Foreskin keratinocyte (primary cell): ENCODE measurements at places on chromosomes 2 and 18. TPM values are rescaled to one million over a fixed set of nuclear protein-coding genes. Genes with fewer than 3 reads are reported as not detected.

GRCh38 chr2:237450108-237450507 is 36.1 kb upstream of the COL6A3 start:
- no peak for DNase-seq

- DNase-seq: no peak
Measured at GRCh38 chr18:58865701-58866065, 1.0 kb downstream of the ZNF532 start.

GRCh38 chr2:26702025-26702424 is 9.5 kb downstream of the KCNK3 start:
- no peak for DNase-seq

DNA sequence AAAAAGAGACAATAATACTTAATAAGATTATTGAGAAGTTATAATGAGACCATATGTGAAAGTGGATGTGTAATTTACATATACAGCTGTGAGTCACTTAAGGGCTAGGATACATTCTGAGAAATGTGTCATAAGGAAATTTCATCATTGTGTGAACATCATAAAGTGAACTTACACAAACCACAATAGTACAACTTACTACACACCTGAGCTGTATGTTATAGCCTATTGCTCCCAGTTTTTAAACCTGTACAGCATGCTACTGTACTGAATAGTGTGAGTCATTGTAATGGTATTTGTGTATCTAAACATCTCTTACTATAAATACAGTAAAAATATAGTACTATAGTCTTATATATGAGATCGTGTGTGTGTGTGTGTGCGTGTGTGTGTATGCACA is 1420.3 kb upstream of the PIK3C3 start:
- peak; percentile 90 for DNase-seq

DNA sequence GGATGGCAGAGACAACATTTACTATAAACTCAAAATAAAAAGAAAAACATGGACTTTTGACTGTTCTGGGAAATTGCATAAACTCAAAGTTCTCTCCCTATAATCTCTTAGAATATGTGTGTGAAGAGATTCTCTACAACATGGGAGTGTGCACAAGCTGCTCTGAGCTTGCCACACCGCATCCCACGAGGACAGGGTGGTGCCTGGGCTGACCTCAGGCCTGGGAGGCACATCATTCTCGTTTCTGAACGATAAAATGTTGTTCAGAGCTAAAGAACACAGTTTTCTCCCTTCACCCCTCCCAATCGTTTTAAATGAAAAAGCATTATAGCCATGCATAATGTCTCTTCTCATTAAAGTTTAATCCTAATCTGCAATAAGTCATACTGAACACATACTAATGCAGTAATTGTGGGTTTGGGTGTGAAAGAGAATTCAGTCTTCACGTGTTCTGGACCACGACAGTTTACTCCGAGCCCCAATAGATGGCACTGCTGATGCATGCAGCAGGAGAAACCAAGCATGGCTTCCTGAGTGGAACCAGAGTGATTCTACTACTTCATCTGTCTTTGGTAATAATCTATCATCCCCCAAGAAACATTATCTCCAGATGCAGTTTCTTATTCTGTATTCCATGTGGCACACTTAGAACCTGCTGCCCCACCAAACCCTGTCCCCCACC is 46.9 kb upstream of the LAMA1 start:
- DNase-seq: peak; percentile 12

DNA sequence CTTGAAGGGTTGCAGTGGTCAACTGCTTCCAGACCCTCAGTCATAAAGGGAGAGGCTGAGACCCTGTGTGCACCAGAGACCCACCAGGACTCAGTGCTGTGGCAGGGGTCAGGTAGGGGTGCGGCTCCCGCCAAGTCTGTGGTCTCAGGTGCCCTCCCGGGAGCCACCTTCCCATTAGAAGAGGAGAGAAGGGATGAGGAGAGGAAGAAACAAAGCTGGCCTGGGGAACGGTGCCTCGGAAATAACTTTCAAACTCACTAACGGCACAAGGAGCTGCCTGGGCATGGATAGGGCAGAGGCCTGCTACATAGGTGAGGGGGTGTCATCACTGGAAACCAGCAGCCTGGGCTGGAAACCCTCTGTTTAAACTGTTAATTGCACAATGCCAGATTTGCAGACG is 84.9 kb downstream of the TPO start:
- DNase-seq: no peak

DNA sequence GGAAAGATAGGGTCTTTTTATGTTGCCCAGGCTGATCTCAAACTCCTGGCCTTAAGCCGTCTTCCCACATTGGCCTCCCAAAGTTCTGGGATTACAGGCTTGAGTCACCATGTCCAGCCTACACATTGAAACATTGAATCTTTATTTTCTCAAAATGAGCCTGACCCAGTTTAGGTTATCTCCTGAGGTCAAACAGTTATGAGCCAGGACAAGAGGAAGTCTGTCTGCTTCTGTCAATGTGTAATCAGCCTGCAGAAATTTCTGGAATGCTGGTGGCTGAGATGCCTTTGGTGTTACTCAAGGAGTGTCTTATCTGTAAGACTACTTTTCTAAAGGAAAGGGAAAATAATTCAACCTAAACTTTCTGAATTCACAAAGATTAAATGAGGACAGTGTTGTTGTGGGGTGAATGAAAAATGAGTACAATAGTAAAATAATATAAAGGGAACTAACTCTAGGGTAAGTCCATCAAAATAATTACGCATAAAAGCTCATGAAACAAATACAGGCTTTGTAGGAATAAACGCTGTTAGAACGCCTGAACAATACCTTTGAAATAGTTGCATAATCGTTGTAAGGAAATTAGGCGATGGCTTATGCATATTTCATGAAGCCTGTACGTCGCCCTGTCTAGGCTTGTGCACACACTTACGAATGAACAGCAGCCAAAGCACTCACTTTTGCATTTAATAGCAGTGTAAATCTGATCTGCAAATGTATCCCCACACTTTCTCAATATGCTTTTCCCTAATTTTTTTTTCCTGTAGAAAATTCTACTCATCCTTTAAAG is 260.8 kb downstream of the RDH14 start:
- peak; percentile 95 for DNase-seq

DNA sequence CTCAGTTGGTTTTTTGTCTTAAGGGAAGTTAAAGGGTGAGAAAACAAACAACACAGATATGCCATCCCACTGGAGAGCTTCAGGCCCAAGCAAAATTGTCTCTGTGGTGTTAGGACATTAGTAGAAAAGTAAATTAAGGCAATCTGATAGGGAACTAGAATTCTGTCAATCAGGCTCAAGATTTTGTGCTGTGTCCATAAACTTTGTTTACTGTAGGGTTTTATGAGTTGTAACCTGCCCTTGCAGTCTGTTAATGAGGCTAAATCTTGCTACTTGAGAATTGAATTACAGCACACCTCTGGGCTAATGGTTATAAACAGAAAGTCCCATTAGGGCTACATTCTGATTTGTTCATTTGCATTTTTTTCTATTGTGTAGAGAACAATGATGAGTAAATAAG is 78.0 kb upstream of the OTX1 start:
- no peak for DNase-seq

GRCh38 chr2:235756491-235756890 is 262.6 kb downstream of the AGAP1 start:
- no peak for DNase-seq

DNA sequence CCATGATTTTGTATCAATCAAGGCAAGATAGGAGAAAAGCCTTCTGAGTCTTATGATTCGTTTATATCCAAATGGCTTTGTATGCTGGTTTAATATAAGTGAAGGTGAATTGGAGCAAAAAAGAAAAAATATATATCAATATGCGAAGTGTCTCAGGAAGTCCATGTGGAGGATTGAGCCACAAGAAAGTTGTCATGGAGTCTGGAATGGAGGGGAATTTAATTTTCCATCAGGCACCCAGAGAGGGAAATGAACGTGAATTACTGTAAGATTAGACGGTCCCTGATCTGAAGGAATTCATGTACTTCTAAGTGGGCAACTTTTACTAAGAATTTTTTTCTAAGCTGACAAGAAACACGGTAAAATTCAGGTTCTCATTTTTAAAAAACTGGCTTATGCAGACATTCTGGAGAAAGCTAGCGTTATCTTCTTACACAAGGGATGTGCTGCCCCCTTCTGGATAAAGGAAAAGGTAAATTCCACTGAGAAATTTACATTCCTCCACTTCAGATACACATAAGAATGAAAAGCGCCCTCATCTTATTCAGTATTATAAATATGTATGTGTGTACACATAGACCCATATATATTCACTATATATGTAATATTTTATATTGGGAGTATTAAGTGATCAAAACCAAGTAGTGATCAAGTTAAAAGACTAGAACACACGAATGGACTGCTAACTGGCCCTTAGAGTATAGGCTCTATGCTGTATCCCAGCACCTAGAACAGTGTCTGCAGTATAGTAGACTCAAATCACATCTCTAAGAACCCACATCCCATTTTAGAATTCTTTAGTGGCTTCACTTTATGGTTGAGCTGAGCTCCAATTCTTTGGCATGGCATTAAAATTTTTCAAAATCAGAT is 289.0 kb upstream of the TFPI start:
- peak; percentile 51 for DNase-seq

DNA sequence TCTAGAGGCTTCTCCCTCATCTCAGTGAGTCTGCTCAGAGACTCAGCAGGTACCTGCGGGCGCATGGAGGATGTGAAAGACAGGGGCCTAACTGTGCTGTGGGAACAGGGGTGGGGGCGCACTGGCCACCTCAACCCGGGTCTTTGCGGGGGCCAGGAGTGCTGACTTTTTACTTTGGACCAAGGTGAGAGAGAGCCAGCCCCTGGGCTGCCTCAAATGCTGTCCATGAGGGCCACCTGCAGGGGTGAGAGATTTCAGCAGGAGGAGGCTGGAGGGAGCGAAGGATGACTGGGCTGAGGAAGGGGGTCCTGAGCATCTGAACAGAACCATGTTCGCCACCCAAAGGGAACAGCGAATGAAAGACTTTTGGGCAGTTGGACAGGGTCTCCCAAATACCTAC is 129.4 kb downstream of the TNS1 start:
- no peak for DNase-seq

DNA sequence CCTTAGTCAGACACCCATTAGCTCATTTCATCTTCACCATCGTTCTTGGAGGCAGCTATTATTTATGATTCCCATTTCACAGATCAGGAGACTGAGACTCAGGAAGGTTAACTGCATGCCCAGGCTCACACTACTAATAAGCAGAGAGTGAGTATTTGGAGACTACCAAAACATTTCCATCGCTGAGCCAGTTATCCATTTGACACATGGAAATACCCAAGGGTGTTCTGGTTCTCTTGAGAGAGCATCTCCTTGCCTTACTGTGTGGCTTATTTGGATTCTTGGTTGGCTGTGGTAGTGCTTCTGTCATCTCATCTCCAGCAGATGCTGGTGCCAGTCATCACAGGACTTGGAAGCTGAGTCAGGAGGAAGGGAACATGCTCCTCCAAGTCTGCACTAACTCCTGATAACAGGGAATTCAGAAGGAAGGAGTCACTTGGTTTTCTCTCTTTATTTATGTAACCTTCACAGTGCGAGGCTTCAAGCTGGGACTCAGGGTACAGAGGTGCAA is 55.2 kb downstream of the RASGRP3 start:
- peak; percentile 13 for DNase-seq

GRCh38 chr2:32012872-32013271 is 2.1 kb upstream of the MEMO1 start:
- DNase-seq: no peak

DNA sequence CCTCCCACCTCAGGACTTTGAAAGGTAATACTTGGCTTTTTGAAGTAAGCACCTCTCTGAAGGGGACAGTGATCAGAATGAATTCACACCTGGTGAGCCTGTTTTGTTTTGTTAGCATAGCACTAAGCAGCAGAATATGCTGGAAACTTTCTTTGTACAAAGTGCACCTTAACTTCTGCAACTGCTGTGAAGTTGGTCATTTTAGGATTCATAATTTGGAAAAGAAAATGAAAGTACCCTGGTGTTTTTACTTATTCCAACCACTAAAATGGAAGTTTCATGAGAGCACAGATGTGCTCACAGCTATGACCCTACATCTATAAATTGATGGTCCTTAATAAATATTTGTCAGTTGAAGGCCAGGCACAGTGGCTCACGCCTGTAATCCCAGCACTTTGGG is 257.8 kb upstream of the STON1 start:
- no peak for DNase-seq

GRCh38 chr18:49127471-49128190 is 176.9 kb upstream of the SMAD7 start:
- DNase-seq: no peak

DNA sequence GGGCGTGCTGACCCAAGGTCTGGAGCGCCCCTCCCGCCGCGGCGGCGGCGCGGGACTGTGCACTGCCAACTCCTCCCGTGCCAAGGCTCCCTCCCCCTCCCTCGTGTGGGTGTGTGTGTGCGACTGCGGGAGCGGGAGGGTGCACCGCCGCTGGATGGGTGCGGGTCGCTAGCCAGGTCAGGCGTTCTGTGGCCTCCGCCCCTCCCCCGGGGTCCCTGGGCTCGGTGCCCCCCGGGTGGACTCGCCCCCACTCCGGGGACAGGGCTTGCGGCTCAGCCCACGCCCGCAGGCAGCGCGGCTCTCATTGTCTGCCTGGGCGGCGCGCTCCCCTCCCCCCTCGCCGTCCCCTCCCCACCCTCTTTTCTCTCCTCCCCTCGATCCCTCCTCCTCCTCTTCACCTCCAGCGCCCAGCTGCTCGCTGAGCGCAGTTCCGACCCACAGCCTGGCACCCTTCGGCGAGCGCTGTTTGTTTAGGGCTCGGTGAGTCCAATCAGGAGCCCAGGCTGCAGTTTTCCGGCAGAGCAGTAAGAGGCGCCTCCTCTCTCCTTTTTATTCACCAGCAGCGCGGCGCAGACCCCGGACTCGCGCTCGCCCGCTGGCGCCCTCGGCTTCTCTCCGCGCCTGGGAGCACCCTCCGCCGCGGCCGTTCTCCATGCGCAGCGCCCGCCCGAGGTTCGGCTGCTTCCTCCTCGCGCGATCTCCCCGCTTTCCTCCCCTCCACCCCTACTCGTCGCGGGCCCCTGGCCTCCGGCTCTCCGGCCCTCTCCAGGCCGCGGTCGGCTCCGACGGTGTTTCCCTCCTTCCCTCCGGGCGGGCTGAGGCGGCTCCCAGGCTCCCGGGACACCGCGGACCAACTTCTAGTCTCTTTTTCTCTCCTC is at the start of gene GATA6:
TSS of gene GATA6 (plus strand) at position 579 of the 878 bp plus-strand sequence. CDS start 1,556 bp downstream, outside the sequence.
- peak; percentile 42 for DNase-seq

THOC1 gene
- total RNA-seq: 28.0 and 32.3 TPM in 2 replicates

MC4R gene
- total RNA-seq: not detected in 2 replicates

ZC3H6 gene
- total RNA-seq: 1.8 and 2.4 TPM in 2 replicates

HSBP1L1 gene
- 23.9 and 26.1 TPM in 2 replicates for total RNA-seq

ITPRIPL1 gene
- total RNA-seq: 7.2 and 7.7 TPM in 2 replicates

CDH2 gene
- total RNA-seq: 0.25 and 0.95 TPM in 2 replicates

SERPINB2 gene
- 129 and 205 TPM in 2 replicates for total RNA-seq

CYP26B1 gene
- total RNA-seq: 0.31 and 1.0 TPM in 2 replicates
